ENCODE measurements at places on chromosomes 11 and 22. TPM values are rescaled to one million over a fixed set of nuclear protein-coding genes. Genes with fewer than 3 reads are reported as not detected.

DNA sequence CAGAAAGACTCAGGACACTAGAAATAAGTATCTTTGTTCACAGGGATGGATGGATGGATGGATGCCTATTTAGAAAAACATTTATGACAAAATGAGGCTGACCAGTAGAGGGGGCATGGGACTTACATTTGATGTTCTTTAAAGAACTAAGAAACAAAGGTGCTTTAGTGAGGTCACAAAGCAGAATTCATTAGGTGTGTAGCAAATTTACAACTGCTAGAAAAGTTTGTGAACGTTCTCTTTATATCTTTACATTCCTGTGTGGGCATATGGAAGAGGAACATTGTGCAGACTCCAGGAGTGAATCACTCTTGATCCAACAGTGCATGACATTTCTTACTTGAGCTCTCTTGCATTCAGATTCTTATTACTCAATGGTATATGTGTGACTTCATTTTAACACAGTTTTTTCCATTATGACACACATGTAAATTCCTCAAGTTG is 15.8 kb upstream of the SIK2 start:
- DNase-seq: peak; percentile 30

DNA sequence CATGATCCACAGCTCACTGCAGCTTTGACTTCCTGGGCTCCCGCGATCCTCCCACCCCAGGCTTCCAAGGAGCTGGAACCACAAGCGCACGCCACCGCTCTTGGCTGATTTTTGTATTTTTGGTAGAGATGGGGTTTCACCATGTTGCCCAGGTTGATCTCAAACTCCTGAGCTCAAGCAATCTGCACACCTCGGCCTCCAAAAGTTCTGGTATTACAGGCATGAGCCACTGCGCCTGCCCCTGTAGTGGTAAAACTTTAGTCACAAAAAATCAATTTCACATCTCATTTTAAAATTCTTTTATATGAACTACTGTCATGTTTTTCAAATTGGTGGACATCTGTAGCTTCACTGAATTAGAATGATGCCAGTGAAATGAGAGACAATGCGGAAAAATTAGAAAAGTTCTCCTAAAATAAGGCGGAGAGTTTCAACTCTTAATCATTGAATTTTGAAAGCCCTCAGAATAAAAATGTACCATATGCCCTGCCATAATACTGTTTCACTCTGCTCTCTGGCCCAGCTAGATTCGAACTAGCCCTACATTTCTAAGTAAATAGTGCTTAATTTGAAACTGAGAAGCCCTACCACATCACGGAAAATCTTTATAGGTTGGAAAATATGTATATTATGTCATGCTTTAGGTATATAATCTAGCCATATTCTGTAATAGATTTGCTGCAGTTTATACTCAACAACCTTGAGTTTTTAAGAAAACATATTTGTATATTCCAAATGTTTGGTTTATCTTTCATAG is 78.7 kb downstream of the HORMAD2 start:
- DNase-seq: no peak

DNA sequence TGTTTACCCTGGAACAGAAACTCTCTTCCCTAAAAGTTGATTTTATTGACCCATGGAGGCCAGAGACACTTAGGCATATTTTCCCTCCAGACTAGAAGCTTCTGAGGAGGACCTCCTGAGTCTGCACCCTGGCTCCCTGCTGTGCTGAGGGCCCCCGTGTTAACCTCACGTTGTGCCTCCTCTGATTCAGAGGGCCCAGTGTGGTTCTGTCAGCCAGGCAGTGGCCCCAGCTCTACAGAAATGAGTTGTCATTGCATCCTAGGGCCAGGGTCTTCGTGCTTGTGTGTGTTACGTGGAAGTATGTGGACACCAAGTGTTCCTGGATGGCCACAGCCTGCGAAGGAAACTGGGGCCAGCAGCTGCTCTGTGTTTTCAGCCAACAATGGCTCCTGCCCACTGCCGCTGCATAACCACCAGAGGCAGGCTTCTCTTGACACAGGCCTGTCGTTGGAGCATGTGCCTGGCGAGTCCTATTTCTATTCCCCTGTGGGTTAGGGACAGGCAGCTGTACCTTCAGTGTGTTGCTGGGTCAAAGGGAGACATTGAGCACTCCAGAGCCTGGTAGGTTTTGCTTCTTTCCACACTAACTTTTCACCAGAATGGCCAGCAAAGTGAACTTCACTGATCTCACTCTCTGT is 44.5 kb downstream of the MED15 start:
- DNase-seq: no peak

DNA sequence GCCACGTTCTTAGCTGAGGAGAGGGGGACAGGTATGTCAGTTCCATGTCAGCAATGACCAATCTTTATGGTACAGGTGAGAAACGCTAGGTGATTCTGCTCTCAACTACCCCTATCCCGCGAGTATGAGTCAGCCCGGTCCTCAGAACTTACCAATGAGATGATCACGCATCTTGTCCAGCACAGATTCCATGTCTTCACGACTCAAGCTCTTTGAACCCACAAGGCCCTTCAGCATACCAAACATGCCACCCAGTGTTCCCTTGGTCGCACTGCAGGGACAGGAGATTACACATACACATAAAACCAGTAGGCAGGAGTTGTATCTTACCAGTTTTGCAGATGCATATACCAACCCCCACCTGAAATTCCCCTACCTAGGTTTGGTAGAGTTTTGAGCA is 2.9 kb downstream of the SRPRA start:
- DNase-seq: no peak

DNA sequence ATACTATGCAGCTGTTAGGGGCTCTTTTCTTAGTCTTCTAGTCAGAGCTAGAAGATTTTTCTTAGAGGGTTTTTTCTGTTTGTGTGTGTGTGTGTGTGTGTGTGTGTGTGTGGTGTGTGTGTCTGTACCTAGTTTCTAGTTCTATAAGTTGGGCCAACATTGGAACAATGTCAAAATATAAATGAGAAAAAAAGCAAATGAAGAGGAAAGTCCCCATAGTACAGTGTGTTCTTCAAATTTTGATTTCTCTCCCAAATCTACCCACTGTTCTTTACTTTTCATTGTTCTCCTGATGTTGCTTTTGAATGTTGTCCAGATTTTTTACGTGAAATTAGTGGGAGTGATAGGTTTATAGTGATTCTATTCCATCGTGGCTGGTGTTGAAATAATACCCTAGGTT is 2153.4 kb upstream of the RAG2 start:
- DNase-seq: no peak

DNA sequence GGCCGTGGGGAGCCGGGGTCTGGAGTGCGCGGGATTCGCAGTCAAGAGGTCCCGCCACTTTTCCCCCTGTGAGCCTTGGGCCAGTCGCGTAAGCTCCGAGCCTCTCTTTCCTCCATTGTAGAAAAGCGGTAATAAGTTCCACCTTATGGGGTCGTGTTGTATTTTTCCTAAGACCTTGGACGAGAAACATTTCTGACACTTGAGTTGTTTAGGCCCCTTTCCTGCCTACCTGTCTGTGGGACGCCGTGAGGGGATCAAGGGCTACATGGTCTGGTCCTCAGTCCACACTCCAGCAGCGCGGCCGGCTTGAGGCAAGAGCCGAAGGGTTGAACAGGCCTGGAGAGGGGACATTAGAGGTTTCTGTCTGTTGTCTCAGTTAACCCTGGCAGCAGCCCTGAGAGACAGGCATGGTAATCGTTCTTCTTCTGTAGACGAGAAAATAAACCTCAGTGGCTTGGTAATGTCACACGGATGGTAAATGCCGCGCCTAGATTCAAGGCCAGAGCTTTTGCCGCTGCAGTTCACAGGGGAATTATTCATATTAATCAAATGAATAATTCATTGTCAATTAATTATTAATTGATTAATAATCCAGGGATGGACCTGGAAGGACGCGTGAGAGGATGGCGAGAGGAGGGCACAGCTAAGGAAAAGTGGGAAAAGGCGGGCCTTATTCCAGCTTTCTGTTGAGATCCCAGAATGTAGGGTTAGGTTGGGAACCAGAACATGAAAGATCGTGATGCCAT is 545 bp downstream of the FEN1 start:
- no peak for DNase-seq

- DNase-seq: no peak
Measured at GRCh38 chr11:94423507-94423906, 22.3 kb upstream of the GPR83 start.

- no peak for DNase-seq
Measured at GRCh38 chr11:66851239-66851596, 5.6 kb upstream of the LRFN4 start.

DNA sequence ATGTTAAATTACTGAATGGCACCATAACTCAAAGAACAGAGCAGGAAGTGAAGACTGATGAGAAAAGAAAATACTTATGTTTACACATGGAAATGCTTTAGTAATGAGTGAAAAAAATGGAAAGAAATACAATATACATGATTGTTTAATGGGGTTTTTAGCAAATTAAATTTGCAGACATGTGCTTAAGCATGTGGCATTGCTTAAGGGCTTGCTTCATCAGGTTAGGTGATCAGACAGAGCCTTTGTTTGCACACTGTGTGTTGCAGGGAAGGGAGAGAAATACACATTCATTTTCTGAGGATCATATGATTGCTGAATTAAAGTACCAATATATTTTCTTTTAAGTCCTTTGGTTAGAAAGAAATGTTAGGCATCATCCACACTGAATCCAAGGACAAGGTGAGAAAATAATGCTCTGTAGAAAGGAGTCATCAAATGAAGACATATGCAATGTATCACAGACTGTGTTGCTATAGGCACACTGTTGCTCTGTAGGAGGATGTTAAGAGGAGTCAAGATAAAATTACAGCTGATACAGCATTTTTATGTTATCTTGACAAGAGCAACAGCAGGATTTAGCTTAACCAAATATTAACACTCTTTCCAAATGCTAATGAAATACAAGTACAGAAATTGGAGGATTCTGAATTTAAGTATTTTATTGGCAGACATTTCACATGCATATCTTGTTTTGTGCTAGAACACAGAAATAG is 23.4 kb upstream of the ARHGAP20 start:
- DNase-seq: no peak

- no peak for DNase-seq
Measured at GRCh38 chr11:121958971-121959325, 157.1 kb downstream of the BLID start.

- DNase-seq: no peak
Measured at GRCh38 chr11:79419120-79419519, 21.7 kb downstream of the TENM4 start.

DNA sequence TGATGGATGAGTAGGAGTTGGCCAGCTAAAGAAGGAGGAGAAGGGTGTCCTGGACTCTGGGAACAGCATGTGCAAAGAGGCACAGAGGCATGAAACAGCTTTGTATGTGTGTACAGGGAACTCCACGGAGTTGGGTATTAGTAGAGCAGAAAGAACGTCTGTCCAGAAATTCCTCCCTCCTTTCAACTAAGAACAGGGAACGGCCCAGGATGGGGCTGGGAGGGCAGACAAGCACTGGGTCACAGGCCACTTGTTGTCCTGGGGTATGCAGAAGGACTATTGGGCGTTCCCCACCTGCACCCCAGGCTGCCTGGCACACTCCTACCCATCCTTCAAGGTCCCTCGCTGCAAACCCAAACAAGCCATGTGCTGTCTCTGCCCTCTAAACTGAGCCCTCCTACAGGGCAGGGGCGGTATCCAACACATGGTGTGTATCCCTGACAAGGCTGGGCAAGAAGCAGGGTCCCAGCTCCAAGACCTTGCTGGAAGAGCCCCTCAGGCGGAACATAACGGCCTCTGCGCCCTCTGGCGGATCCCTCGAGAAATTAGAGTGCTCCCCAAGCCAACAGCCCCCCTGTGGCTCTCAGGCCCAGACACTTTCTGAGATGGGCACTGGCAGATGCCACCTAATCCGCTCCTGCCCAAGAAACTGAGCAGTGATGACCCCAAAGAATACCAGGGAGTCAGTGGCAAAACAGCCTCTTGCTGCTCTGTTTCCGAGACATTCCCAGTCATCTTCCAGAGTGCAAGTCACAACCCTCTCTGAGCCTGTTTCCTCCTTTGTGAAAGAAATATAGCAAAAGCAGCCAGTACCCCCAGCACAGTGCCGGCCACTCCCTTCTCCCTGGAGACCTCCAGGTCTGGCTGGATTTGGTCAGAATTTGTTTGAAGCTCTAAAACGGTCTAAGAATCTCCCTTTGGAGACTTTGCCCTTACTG is 1.6 kb upstream of the ELFN2 start:
- peak; percentile 52 for DNase-seq

- no peak for DNase-seq
Measured at GRCh38 chr22:36644333-36644757, 59.2 kb downstream of the CACNG2 start.

- DNase-seq: no peak
Measured at GRCh38 chr11:134677891-134678551, 266.0 kb upstream of the B3GAT1 start.

DNA sequence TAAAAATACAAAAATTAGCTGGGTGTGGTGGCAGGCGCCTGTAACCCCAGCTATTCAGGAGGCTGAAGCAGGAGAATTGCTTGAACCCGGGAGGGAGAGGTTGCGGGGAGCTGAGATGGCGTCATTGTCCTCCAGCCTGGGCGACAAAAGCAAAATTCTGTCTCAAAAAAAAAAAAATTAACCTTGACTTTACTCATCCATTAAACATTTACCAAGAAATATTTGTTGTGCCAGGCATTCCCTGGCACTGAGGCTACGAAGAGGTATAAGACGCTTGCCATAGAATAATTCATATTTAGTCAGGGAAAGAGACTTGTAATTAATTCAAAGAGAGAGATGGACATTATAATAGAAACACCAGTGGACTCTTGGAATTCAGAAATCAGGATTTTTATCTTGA is 13.2 kb upstream of the PAFAH1B2 start:
- DNase-seq: no peak

DNA sequence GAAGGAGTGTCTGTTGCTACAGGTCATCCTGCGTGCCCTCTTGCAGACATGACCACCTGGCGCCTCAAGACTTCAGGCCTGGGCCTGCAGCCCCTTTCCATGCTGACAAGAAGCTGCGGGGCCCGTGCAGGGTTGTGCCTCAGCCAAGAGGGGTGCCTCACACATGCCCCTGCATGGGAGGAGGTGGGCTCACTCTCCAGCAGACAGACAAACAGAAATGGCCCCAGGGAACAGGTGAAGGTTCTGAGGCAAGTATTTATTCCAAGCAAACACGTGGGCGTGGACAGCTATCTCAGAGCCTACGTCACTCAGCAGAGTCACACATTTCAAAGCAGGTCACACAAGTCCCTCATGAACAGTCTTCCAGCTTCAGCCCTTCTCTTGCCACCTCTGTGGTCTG is 5.9 kb upstream of the SYCE3 start:
- no peak for DNase-seq

C2CD2L gene
- 11.4 TPM for total RNA-seq

GSTT2 gene
- total RNA-seq: 0.41 TPM

CPT1B gene
- 5.7 TPM for total RNA-seq

GDPD4 gene
- total RNA-seq: not detected

OR4C13 gene
- total RNA-seq: not detected

C22orf31 gene
- total RNA-seq: 0.41 TPM

PLEKHB1 gene
- total RNA-seq: 5.3 TPM

PES1 gene
- 52.2 TPM for total RNA-seq

RIC3 gene
- 42.4 TPM for total RNA-seq

PNPLA5 gene
- under 0.01 TPM for total RNA-seq

All from frontal cortex (tissue), 4 donors.